Hepatocyte (in vitro differentiated cells): ENCODE measurements at places on chromosomes 12 and 14.

DNA sequence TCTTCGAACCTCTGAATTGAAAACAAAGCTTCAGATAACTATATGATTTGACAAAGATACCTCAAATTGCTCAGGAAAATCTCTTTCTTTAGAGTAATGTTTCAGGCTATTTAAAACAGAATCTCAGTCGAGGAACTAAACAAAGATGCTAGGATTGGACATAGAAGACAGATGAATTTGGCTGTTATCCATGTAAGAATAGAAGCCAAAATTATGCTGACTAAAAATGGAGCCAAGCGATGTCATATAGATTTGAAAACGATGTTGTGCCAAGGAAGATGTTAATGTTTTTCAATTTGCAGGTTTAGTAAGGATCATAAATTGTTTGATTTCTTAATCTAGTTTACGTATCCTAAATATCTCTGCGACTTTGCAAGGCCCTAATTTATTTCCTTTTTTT lies 295.9 kb downstream of the FOXG1 start:
- no peak for DNase-seq
- no peaks in the 10 kb centered on the region for H3K36me3 ChIP-seq
- H3K27me3 ChIP-seq = no peaks in the 10 kb centered on the region
- H3K4me3 ChIP-seq = no peak overlapping the region
- no peak overlapping the region for H3K27ac ChIP-seq

- DNase-seq = peak; percentile 85
- no peak overlapping the region for H3K4me3 ChIP-seq
- H3K36me3 ChIP-seq = no peaks in the 10 kb centered on the region
- peaks cover 5% of the 10 kb centered on the region for H3K4me1 ChIP-seq
- H3K27ac ChIP-seq = no peak overlapping the region
- H3K27me3 ChIP-seq = no peaks in the 10 kb centered on the region
Observed at GRCh38 chr12:5745251-5745888, 199.7 kb downstream of the ANO2 start.

DNA sequence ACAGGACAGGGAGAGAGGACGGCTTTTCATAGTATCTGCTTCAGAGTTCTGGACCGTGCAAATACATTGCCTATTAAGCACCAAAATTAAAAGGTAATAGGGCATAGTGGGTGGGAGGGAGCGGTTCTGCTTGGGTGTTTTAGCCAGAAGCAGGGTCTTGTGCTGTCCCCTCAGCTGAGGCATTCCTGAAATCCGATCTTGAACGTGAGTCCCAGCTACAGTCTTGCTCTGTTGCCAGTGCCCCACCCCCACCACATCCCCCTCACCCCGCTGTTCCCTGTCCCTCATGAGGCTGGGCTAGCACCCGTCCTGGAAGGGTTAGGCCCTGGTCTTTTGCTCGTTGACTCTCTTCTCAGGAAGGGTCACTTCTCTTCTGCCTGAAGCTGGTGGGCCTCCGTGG lies 48.6 kb downstream of the AACS start:
- H3K27me3 ChIP-seq = no peaks in the 10 kb centered on the region
- H3K4me3 ChIP-seq = no peak overlapping the region

GRCh38 chr14:96634896-96635295 lies 132.7 kb downstream of the PAPOLA start:
- H3K4me3 ChIP-seq = no peak overlapping the region
- no peak for DNase-seq
- no peak overlapping the region for H3K27ac ChIP-seq
- H3K27me3 ChIP-seq = no peaks in the 10 kb centered on the region

DNA sequence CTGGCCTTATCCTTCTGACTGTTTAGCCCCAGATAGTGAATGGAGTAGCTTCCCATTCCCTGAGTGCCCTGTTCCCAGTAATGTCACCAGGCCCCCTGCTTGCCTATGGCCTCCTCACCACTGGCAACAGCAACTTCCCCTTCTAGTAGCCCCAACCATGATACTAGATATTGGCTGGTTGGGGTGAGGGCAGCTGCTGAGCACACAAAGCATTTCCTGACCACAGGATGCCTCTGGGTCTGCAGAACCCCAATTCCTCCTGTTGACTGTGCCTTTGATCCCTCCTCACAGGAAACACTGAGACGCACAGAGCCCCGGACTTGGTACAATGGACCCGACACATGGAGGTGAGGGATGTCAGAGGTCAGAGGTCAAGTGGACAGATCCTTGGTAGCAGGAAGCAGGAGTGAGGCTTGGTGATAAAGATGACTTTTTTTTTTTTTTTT lies 597 bp downstream of the SOAT2 start:
- no peaks in the 10 kb centered on the region for H3K36me3 ChIP-seq
- peak overlapping the region; percentile 90 for H3K27ac ChIP-seq
- DNase-seq = no peak
- H3K4me1 ChIP-seq = peaks cover 12% of the 10 kb centered on the region

DNA sequence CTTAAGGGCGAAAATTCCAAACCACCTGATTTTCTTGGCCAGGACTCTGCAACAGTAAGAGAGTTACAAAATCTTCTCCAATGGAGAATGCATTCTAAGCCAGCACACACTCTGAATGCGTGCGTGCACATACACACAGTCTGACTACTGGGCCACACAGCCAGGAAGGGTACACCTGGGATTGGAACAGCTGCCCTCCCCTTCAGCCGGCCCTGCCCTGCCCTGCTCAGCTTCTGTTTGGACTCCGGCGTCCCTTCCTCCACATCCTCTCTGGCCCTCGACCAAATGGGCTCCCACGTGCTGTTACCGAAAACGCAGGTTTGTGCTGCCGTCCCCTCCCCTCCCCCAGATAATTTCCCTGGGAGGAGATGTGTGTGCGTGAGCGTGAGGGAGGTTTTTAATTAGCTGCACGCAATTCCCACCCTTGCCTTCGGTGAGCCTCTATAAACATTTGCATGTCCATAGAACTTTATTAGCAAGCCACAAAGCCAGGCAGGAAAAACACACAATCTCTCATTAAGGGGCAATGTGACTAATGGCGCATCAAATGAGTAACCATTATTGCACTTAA lies 43.0 kb downstream of the CCNK start:
- H3K4me3 ChIP-seq = no peak overlapping the region
- H3K27ac ChIP-seq = peak overlapping the region; percentile 27
- no peak for DNase-seq
